ENCODE measurements at places on chromosomes 2 and 18.

DNA sequence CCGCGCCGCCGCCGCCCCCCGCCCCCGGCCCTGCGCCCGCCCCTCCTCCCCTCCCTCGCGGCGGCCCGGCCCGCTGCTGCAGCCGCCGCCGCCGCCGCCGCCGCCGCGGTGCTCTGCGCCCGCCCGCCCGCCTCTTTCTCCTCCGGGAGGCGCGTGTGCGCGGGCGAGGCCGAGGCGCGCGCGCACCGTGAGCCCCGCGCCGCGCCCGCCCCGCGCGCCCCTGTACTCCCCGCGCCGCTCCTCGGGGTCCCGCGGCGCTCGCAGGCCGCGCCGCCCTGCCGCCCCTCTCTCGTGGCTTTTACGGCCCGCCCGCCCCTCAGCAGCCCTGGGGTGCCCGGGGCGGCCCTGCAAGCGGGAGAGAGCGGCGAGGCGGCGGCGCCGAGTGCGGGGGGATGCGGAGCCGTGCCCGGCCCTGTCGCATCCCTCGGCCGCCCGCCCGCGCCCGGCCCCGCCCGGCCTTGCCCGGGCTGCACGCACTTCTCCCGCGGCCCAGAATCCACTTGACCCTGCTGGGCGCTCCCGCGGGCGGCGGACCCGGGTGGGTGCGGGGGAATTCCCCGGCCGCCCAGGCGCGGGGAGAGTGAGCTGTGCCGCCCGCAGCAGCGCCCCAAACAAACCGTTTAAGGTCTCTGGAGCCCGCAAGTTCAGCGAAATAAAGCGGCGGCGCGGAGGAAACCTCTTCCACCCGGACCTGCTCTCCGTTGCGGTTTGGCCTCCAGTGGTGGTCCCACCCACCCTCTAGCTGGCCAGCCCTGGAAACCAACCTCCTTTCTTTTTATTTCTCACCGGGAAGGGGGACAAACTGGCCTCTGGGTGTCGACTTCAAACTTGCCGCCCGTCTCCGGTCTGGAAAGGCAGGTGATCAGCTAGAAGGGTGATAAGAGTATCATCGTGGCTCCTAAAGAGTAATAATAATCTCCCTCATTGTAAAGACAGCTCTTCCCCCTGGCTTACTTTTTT lies 37.4 kb downstream of the AFF3 start:
- peak; percentile 46 for DNase-seq

DNA sequence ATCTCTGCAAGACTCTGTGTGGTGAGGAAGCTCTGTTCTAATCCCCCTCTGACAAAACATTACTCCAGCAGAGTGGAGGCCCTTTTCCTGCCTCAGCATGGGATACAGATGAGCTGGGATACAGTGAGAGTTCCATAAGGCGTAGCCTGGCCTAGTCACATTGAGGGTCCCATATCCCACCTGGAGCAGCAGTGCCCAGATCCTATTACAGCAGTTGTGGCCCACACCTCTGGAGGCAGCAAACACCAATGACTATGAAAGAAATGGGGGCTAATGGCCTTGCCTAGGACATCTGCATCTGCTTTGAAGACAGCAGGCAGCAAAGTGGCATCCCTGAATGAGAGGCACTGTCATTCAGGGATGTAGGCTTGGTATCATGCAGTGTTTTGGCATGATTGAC lies 534.5 kb downstream of the TDRD15 start:
- no peak for DNase-seq

DNA sequence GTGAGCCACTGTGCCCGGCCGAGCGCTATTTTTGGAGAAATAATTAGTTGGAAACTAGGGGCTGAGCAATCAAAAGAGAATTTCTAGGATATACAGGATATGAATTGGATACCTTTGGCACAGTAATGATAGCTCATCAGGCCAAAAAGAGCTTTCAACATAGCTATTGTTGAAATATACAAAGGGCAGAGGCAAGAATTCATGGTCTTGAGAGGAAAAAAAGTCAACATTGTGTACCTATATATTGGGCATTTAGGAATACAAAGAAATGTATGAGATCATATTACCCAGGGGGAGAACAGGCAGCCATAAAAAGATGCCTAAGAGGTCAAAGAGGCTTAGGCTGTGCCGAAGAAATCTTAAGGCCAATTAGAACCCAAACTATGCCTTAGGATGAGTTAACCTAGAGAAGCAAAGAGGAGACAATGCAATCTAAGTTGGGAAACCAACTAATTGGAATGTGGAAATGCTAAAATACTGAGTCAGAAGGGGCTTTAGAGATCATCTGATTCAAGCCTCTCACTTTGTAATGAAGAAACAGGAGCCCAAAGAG lies 99.0 kb downstream of the RBBP8 start:
- DNase-seq, result no peak

DNA sequence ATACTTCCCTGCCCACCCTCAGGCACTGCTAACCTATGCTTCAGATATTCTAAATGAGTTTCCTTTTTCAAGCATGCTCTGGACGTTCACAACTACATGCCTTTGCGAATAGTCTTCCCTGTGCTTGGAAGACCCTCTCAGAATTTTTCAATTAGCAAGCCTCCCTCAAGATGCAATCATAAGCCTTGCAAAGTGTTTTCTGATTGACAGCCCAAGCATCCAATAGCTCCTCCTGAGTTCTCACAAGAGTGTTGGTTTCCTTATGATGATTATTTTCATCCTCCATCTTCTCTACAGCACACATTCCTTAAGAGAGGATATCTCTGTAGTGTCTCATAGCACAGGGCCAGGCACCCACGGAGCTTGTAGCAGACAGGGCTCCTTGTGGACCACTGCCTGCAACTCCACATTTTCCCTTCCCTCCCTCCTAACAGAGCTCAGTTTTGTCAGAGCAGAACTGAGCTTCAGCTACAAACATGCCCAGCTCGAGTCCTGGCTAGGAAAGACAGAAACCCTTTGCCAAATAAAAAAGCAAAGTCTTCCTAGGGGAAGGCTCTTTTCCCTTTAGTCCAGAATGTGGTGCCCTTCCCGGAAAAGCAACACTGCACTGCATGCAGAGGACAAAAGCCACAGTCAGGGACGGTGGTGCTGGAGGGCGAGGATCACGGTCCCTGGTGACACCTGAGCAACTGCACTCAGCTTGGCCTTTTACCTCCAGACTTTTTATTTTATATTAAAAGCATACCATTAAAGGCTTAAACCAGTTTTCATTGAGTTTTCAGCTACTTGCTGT lies 819.8 kb upstream of the ID2 start:
- DNase-seq, result no peak

- peak; percentile 55 for DNase-seq
These were observed 48.2 kb upstream of the SP3 start for GRCh38 chr2:174013315-174013751.

DNA sequence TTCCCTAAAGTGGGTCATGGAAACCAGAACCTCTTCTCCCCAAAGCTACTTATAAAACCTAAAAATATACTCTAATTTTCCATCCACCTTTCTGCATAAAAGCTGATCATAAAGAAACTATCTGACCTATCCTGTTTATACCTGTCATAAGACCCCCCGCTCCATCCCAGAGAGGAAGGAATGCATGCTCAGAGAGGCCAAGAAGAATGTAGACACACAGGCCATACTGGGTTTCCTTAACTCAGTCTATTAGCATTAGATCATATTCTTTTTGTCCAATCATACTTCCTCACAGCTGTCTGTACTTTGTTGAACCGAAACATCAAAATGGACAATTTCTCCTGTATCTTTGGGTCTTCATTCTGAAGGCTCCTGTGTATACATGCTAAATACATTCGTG lies 52.3 kb downstream of the B3GNT2 start:
- no peak for DNase-seq

- peak; percentile 77 for DNase-seq
These were observed 69.4 kb upstream of the REV1 start for GRCh38 chr2:99559075-99559662.

DNA sequence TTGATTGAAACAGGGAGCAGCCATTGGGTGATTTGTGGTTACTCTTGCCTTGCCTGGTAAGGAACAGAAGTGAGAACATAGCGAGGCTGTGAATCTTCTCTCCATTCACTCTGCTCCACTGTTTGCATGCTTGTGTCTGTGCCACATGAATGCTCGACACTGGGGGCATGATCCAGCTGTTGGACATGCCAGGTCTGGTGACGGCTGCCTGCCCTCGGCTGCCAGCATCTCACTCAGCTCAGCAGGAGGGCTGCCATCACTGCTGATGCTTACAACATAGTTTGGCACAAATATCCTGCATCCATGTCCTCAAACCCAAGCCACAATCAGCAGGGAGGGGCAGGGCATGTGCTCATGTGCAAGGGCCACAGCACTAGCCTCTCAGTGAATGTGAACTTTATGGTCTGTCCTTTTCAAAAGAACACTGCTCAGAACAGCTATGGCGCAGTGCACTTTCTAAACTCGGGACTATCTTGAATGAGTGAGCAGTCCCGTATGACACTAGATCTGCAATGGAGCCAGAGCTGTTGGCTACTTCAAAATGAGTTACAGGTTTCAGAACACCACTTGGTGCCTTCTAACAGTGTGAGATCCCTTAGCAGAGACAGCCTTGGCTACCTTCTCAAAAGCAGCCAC lies 126.3 kb downstream of the NRP2 start:
- no peak for DNase-seq

- no peak for DNase-seq
These were observed 3.0 kb downstream of the TGIF1 start for GRCh38 chr18:3452750-3453539.

- DNase-seq, result no peak
These were observed 8.8 kb upstream of the SNTG2 start for GRCh38 chr2:941871-942270.

- DNase-seq, result no peak
These were observed 45.0 kb downstream of the PHLPP1 start for GRCh38 chr18:62760403-62760734.

GRCh38 chr18:11757084-11757590 lies 68.1 kb downstream of the GNAL start:
- no peak for DNase-seq

GRCh38 chr2:18991177-18992168 lies 366.9 kb downstream of the OSR1 start:
- DNase-seq, result peak; percentile 47

- DNase-seq, result no peak
These were observed 48.8 kb downstream of the FEZ2 start for GRCh38 chr2:36549165-36549574.

GRCh38 chr2:102753563-102754159 lies 8.2 kb upstream of the TMEM182 start:
- DNase-seq, result peak; percentile 71

- DNase-seq, result no peak
These were observed 74.8 kb downstream of the AKAIN1 start for GRCh38 chr18:5122272-5122671.

- DNase-seq, result no peak
These were observed 1024.4 kb upstream of the LRRTM1 start for GRCh38 chr2:81328968-81329367.

- DNase-seq, result no peak
These were observed 153.9 kb downstream of the INSIG2 start for GRCh38 chr2:118242216-118242615.

DNA sequence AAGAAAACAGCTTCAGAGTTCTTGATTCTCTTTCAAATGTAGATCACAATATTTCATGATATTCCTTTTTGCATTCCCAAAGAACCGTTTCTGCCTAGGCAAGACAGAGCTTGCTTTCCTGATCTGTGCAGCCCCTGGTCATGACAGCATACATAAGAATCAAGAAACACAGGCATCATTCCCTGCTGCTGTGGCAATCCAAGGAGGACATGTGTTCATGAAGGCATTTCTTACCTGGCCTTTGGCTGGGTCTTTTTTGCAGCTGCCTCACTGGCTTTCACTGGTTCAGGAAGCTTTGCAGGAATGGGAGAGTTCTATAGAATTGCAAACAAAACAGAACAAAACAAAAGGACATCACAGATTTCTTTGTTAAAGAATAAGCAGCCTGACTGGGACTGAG lies 87.6 kb upstream of the NFU1 start:
- DNase-seq, result no peak

GRCh38 chr2:207530160-207531031 lies 634 bp downstream of the CREB1 start:
- peak; percentile 62 for DNase-seq

GRCh38 chr18:28766721-28767120 lies 589.8 kb upstream of the CDH2 start:
- no peak for DNase-seq

- no peak for DNase-seq
These were observed 69.1 kb upstream of the DNAJC10 start for GRCh38 chr2:182646763-182647498.

DNA sequence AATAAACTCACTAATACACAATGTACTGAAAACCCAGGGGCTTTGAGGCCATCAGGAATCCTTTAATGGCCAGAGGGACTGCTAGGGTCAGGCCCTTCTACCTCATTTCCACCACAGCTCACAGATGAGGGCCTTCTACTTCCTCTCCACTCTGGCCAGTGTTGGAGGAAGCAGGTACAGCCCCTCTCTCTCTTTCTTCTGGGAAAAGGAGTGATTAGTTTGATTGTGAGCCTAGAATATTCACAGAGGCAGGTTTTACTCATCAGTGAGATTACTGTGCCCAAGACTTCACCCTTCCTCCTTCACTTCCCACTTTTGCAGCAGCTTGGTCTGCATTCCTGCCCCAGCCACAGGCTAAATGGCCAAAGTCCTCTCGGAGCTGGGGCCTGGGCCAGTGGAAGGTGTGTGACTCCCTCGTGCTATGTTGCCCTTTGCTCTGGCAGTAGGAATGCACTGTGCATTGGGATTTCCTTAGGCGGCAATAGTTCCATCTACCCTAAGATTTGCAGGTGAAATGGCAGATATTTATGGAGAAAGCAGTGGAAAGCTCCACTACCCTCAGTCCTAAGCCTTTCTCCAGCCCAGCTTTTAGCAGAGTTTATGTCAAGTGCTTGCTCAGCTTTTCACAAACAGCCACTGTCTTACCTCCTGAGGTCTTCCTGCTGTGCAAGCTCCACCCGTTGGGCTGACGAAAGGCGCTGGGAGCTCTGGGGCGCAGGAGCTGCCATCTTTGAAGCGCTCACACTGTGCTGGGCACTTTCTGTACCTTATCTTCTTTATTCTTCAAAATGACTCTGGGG lies 36.2 kb upstream of the YES1 start:
- no peak for DNase-seq

- no peak for DNase-seq
These were observed 105.0 kb upstream of the SMAD2 start for GRCh38 chr18:48035556-48035860.

GRCh38 chr18:77161383-77161782 lies 28.8 kb upstream of the MBP start:
- no peak for DNase-seq

- DNase-seq, result peak; percentile 40
These were observed 929 bp upstream of the CREG2 start for GRCh38 chr2:101388232-101388631.

DNA sequence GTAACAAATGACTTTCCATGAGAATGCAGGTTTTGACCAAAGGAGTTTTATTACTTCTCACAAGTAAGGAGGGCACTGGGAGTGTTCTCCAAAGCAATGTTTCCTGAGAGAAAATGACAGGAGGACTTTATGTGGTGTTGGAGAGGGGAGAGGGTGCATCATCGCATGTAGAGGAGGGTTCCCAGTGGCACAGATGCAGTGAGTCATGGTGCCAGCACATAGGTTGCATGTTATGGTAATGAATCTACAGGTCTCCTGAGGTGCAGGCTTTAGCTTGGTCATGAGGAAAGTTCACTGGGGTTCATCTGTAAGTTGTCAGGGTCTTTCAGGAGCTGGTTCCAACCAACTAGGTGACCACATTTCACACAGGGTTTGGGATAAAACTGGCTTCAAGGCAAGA lies 30.4 kb downstream of the NAT8 start:
- no peak for DNase-seq
